GF-D8 (cell line): ENCODE measurements at places on chromosomes 16 and 17.

DNA sequence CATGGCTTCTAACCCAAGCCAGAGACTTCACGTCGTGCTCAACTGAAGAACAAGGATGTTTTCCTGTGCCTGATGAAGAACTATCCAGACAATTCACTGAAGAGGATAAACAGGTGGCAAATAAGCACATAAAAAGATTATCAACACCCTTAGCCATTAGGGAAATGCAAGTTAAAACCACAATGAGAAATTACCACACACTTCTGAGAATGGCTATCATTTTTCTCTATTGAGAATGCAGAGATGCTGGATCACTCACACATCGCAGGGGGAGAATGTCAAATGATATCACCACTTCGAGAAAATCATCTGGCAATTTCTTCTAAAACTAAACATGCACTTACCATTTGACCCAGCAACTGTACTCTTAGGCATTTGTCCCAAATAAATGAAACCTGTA is 162.8 kb downstream of the IRX3 start:
- peak; percentile 61 for DNase-seq

DNA sequence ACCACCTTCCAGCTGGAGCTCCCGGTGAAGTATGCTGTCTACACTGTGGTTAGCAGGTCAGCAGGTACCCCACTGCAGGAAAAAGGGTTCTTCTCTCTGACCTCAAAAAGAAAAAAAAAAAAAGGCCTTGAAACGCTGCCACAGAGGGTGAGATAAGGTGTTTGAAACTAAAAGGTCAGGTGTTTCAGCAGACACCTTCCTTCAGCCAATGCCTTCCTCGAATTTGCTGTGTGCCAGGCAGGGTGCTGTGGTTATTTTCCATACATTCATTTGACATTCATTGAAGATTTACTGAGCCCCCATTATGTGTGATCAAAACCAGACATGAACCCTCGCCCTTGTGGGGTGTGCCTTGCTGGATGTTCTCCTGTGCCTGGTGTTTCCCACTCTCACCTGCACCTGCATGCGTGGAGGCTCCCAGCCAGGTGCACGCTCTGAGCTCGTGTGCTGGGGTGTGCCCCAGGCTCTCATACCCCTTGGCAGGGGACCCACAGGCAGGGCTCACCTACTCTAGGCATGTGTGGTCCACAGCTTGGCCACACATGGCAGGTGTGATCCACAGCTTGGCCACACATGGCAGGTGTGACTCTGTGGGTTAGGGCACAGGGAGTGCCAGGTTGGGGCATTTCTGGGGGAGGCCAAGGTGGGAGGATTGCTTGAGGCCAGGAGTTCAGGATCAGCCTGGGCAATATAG is 15.8 kb upstream of the ITGAD start:
- DNase-seq = no peak

DNA sequence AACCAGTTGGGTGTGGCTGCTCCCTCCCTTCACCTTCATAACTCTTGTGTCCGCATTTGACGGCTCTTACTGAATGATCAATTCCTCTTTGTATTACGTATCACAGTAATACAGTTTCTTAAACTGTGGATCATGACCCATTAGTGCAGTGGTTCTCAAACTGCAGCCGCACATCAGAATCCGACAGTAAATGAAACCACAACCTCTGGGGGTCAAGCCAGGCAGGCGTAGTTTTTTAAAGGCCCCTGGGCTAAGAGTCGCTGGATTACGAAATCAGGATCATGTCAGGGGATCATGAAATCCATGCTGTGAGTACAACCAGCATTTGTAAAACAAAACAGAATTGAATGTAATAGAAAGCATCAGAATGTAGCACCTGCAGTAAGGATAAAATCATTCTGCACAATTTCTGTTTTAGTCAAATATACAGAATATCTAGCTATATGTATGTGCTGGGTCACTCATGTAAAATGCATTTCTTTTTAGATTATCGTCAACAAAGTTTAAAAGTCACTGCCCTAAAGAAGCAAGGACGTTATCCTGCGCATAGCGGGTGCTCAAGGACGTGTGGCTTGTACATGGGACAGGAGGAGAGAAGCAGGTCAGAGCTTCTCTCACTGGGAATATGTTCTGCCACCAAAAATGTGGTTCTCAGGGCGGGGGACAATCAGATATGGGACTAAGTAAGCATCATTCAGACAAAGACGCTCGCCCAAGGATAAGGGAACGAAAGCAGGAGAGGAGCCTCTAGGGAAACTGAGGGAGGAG is 113.1 kb downstream of the ZFHX3 start:
- no peak for DNase-seq

GRCh38 chr17:39194089-39194984 is 3.1 kb downstream of the CACNB1 start:
- no peak for DNase-seq

GRCh38 chr16:53964145-53964790 is 260.3 kb downstream of the FTO start:
- DNase-seq = no peak

DNA sequence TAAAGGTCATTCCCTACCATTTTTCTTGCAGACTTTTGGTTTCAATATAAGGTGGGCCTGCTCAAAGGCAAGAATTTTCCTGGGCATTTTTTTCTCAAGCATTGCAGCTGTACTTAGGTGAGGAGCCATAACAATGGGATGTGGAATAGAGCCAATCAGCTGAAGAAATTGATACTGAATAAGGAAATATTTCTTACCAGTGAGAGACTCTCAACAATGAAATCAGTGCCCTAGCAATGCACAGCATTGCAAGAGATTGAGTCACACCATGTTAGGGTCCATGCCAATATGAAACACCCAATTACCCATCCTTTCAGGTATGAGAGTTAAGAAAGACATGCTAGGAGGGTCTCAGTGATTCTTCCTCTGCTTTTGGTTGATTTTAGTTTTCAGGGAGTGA is 237.6 kb downstream of the SOX9 start:
- no peak for DNase-seq

- DNase-seq = no peak
Observed at GRCh38 chr16:3937066-3937875, 56.8 kb upstream of the CREBBP start.

DNA sequence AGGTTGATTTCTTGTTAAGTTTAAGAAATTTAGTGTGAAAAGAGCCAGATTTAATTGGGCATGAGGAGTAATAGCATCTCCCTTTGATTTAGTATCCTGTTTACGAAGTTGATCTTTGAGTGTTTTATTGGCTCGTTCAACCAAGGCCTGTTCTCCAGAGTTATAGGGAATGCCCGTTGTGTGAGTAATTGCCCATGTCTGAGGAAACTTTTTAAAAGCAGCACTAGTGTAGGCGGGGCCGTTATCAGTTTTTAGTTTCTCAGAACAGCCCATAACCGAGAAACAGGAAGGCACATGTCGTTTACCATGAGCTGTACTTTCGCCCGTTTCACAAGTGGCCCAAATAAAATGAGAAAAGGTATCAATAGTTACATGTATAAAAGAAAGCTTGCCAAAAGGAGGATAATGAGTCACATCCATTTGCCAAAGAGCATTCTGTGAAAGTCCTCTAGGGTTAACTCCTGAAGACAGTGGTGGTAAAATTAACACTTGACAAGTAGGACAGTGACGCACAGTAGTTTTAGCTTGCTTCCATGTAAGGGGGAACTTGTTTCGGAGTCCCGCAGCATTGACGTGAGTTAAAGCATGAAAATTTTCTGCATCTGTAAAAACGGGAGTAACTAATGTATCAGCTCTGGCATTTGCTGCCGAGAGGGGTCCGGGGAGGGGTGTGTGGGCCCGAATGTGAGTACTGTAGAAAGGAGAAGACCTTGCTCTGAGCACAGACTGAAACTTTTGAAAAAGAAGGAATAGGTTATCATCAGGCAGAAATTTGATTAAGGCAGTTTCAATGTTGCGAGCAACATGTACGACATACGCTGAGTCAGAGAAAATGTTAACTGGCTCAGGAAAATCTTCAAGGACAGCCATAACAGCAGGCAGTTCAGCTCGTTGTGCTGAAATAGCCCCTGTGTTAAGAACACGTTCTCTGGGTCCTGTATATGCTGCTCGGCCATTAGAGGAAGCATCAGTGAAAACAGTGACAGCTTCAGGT is 18.5 kb upstream of the KCTD5 start:
- no peak for DNase-seq

- DNase-seq = no peak
Observed at GRCh38 chr17:50861334-50861676, 4.8 kb downstream of the TOB1 start.

- no peak for DNase-seq
Observed at GRCh38 chr16:64450177-64450576, 671.7 kb downstream of the CDH11 start.

DNA sequence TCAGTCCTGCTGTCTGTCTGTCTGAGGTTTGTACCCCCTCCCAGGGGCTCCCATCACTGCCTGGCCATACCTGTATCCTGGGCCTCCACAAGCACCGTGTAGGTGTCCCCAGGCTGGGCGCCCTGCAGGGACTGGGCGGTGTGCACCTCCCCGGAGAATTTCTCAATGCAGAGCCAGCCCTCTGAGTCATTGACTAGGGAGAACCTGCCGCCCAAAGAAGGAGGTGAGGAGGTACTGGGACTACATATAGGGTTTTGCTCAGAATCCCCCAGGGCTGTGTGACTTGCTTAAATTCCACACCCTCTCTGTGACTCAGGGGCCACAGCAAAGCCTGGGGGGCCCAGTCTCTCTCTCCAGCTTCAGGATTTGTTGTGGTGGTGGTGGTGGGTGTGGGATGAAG is 7.6 kb downstream of the CDH16 start:
- no peak for DNase-seq

DNA sequence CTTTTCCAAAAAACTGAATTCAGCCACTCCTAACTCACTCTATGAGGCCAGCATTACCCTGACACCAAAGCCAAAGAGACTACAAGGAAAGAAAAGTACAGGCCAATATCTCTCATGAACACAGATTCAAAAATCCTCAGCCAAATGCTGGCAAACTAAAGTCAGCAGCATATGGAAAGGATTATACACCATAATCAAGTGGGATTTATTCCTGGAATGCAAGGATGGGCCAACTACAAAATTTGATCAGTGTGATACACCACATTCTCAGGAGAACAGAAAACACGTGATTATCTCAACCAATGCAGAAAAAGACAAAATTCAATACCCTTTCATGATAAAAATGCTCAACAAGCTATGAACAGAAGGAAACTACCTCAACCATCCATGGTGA is 7.7 kb upstream of the AATK start:
- DNase-seq = no peak

GRCh38 chr17:40454613-40454995 is 11.4 kb downstream of the IGFBP4 start:
- no peak for DNase-seq

DNA sequence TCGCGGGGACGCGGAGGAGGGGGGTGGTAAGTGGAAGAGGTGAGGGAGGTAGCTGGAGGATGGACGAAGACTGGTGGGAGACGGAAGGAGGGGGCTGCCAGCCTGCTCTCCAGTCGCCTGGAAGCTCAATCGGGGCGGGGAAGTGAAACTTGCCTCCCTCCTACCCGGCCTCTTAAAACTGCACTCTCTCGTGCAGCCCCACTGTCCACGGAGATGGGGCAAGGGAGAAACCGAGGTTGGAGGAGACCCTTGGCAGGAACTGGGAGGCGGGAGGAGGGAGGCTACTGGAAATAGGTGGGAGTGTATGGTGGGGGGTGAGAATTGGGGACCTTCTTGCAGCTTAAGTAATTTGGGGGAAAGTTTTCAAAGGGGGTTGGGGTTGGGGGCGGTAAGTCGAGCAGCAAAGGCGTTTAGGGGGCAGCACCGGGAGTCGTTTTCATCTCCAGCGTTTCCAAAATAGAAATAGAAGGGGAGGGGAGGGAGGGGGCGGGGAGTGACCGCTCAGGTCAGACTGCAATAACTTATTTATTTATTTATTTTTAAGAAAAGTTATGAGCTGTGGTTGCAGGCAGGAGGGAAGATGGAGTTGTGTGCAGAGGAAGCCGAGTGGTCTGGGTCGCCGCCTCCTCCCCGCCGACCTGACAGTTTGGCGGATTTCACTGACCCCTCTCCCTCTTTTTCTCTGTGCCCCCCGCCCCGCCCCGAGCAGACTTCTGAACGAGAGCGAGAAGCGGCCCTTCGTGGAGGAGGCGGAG is 1.4 kb downstream of the SOX9 start:
- no peak for DNase-seq

DNA sequence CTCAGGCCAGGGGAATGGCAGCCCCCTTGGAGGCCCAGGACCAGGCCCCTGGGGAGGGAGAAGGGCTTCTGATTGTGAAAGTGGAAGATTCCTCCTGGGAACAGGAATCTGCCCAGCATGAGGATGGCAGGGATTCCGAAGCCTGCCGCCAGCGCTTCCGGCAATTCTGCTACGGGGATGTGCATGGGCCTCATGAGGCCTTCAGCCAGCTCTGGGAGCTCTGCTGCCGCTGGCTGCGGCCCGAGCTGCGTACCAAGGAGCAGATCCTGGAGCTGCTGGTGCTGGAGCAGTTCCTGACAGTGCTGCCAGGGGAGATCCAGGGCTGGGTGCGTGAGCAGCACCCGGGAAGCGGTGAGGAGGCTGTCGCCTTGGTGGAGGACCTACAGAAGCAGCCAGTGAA is 2.4 kb downstream of the ZNF213 start:
- no peak for DNase-seq

DNA sequence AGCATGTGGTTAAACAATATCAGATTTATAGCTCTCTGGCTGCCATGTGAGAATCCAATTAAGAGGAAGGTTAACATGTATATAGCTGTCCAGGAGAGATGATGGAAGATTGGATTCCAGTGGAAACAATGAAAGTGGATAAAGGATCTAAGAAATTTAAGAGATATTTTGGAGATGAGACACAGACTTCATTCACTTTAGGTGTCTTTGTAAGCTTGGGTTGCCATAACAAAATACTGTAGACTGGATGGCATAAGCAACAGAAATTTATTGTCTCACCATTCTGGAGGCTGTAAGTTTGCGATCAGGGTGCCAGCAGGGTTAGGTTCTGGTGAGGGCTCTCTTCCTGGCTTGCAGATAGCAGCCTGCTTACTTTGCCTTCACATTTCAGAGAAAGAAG is 155.9 kb upstream of the MYOCD start:
- no peak for DNase-seq

GRCh38 chr16:89550421-89551007 is 10.0 kb upstream of the RPL13 start:
- DNase-seq = no peak

- DNase-seq = peak; percentile 80
Observed at GRCh38 chr16:50065624-50066481, at the start of gene HEATR3. HEATR3 (plus strand) TSS chr16:50065970; CDS start chr16:50066132, 162 bp downstream.

DNA sequence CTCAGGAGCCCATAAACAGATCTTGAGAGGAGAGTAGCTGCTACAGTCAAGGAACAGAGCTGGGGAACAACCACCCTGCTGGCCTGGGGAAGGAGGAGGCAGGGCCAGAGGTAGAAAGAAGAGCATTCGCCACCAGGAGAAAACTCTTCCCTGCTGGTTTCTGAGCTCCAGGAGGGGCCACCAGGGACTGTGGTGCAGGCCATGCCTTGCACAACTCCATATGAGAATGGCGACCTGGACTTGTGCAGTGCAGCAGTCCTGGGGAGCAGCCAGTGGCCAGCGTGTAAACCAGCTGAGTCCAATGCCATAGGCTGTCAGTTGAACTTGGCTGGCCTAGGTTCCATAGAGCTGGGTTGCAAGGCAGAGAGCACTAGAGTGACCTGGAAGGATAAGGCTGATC is 11.6 kb downstream of the SLC13A2 start:
- DNase-seq = no peak

GRCh38 chr17:71535321-71535720 is 585.5 kb upstream of the SOX9 start:
- DNase-seq = no peak

- DNase-seq = no peak
Observed at GRCh38 chr17:31550389-31551056, 159.0 kb downstream of the RAB11FIP4 start.
